ACHN (cell line): ENCODE measurements at places on chromosomes 7 and 10.

DNA sequence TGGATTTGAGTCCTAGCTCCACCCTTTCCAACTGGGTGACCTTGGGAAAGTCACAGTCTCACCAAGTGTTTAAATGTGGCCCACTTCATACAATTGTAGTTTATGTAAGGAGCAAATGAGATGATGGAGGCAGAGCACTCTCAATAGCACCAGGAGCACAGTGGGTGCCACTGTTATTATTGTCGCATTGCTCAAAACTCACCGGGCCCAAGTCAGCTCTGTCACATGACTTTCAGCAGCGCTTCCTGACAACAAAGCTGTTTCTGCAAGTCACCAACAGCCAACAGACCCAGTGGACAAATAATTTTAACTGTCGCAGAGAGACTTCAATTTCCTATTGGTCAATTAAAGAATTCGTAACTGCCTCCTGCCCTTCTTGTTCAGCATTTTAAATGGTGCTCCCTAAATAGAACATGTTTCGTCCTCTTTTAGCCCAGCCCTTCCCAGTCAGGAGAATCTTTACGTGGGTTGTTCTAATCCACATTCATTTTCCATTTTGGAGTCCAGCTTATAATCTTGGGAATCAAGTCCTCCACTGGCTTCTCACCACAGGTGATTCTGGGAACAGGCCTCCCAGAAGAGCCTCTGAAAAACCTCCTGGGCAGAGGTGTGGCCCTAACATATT, 415.6 kb upstream of the NPVF start:
- DNase-seq: no peak

- no peak for DNase-seq
Observed at GRCh38 chr7:48438206-48438605, 266.9 kb downstream of the ABCA13 start.

DNA sequence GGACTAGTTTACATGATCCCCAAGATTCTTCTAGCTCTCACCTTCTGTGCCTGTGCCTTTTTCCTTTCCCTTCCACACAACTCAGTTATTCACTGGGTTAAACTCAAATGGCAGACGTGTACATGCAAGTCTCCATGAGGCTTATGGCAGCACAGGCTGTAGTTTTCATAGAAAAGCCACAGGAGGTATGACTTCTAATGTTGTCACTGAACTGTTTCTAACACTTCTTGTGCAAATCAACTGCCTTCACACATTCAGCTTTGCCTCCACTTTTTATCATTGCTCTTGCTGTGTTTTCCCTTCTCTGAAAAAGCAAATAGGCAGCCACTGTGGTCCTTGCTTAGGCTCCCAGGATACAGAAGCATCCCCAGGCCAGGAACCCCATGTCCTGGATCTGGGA, 5.3 kb upstream of the GIMAP5 start:
- no peak for DNase-seq

DNA sequence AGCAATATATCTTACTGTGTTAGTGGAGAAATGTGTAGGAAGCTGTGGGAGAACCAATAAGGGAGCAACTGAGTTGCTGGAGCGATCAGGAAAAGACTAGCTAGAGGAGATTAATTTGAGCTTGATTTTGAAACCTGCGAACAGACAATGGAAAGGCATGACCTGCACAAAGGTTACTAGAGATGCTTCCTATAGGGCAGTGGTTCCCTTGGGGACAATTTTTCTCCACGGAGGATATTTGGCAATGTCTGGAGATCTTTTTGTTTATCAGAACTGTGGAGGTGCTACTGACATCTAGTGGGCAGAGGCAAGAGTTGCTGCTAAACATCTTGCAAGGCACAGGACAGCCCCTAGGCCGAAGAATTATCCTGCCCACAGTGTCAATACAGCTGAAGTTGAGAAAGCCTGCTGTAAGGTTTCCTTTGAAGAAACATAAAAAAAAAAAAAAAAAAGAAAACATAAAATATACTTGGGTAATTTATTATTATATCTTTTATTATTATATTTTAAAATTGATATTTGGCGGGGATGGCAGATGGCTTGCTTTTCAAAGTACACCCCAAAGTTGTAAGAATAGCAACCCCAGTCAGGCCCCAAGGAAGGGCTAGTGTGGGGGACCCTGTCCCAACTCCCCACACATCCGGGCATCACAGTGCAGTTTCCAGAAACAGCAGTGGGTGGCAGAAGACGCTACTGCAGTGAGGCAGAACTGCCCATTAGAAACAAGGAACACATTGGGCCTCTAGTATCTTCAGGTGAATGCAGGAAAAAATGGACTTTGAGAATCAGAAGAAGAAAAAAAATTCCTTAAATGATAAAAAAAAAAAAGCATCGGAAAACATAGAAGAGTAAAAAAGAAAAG, 481.6 kb downstream of the SH2D4B start:
- DNase-seq: peak; percentile 60

GRCh38 chr7:127619681-127620405, 1.9 kb upstream of the PAX4 start:
- DNase-seq: no peak

GRCh38 chr10:84191106-84191505, 3.2 kb upstream of the CDHR1 start:
- DNase-seq: no peak

DNA sequence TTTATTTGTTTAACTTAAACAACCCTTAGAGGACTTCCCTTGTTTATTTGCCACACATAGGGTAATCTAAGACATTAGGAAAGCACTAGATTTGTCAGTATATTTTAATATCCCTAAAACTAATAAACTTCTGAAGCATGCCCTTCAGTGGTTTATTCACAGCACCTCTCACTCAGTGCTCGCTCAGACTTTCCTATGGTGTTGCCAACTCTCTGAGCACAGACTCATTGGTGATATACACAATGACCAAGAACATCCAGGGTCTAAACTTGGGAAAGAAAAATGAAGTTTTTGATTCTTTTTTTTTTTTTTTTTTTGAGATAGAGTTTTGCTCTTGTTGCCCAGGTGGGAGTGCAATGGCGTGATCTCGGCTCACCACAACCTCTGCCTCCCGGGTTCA, 82.2 kb downstream of the RAB11FIP2 start:
- no peak for DNase-seq

DNA sequence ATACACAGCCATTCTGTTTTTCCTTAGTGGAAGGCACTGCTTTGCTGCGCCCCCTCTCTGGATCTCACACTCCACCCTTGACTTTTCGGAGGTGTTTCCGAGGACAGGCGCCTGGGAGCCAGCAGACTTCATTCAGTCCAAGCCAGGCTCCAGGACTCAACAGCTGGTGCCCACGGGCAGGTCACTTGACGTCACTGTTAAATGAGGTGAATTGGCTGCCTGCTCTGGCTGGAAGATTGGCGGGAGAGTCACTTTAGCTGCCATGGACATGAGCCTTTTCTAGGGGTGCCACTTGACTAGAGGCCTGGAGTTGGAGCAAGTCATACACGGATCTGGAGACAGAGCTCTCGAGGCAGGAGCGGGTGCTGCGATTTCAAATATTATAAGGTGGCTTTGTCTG, 3.2 kb downstream of the HTRA1 start:
- DNase-seq: no peak

- no peak for DNase-seq
Observed at GRCh38 chr10:73306171-73306708, 52.4 kb downstream of the CFAP70 start.

GRCh38 chr7:93327006-93327633, 95.0 kb downstream of the VPS50 start:
- peak; percentile 30 for DNase-seq

GRCh38 chr10:29642990-29643389, 8.2 kb upstream of the SVIL start:
- DNase-seq: no peak

DNA sequence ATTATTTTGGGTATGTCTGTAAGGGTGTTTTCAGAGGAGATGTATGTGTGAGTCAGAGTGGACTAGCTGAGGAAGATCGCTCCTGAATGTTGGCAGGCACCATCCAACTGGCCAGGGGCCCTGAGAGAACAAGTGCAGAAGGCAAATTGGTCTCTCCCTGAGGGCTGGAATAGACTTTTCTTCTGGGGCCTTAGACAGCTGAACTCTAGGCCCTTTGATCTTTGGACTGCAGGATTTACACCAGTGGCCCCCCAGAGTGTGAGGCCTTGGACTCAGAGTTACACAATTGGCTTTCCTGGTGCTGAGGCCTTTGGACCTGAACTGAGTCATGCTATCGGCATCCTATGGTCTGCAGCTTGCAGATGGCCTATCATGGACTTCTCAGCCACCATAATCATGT, 217.2 kb downstream of the REEP3 start:
- peak; percentile 86 for DNase-seq

GRCh38 chr10:117553815-117554172, 11.2 kb downstream of the EMX2 start:
- no peak for DNase-seq

DNA sequence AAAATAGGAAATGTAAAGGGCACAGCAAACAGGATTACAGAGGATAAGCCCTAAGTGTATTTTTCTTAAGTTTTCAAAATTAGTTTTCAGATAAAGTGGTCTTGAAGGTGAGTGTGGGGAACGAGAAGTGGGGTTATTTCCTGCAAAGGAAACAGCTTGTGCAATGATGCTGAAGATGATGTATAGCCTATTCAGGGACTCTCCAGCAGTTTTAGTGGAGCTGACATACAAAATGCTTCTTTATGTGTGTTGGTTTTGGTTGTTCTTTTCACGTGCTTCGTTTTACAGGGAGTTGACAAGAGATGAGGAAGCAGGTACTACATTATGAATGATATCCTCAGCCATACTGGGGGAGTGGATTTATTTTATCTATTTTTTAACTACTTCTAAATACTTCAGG, 20.5 kb downstream of the CASD1 start:
- DNase-seq: no peak

- no peak for DNase-seq
Observed at GRCh38 chr7:132469264-132469663, 107.0 kb downstream of the PLXNA4 start.

- no peak for DNase-seq
Observed at GRCh38 chr10:68572151-68572550, 12.0 kb downstream of the TET1 start.

DNA sequence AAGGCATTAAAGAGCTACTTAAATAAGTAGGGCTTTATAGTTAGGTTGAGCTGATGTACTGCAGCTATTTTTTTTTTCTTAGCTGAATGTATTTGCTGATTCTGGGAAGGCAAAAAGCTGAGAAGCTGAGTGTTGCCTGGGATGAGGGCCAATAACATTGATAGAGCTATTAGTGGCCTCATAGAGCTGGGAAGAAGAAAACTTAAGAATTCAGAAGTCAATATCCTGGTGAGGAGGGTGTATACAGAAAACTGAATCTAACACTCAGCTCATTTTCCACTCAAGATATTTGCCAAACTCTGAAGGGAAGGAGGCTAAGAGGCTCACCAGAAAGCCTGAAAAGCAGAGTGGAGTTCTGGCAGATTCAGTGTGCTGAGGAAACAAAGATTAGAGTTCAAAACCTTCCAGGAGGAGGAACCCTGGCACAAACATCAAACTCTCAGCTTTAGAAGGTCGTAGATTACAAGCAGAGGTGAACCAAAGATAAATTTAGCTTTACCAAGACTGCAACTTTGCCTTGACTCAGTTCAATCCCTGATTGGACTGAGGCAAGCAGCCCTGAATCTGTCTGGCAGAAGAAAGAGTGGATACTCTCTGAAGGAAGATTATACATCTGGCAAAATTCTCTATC, 11.3 kb downstream of the PPP1R3C start:
- no peak for DNase-seq

- peak; percentile 74 for DNase-seq
Observed at GRCh38 chr7:128427289-128427891, 17.6 kb upstream of the IMPDH1 start.

GRCh38 chr10:67696029-67696428, at the start of gene CTNNA3:
Gene CTNNA3, minus strand, starts transcription at chr10:67696195.
- no peak for DNase-seq

DNA sequence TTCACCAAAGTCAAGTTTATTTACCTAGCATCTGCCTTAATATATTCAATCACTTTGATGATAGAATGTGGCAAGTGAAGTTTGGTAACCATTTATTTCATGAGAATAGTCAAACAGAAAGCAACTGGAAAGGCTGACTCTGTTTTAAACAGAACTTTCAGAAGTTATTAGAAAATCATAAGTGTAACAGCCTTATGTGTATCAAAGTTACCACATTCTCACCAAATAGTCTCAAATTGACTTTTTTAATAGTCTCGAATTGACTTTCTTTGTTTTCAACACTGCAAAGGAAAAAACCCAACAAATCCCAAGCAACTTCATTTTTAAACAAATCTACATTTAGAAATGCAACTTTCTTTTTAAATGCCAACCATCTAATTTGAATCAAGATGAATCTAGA, 29.5 kb downstream of the NAMPT start:
- no peak for DNase-seq

DNA sequence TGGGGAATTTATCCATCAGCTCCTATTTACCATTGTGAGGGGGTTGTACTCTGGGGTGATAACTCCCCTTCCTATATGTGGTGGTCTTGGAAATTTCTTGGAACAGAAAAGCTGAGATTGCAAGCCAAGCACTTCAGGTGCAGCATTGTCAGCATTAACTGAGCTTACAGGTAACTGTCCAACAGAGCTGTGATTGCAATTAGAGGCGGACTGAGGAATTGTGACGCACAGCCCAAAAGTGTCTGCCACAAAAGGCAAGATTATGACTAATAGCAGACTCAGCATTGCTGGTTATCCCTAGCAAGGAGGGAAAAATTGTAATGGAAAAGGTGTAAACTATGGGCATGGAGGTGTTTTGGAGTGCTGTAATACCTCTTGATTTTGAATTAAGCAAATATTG, 126.1 kb upstream of the AGR3 start:
- DNase-seq: no peak

- peak; percentile 24 for DNase-seq
Observed at GRCh38 chr7:71868797-71869196, 543.3 kb downstream of the CALN1 start.

- no peak for DNase-seq
Observed at GRCh38 chr10:132058793-132059759, 6.7 kb upstream of the JAKMIP3 start.

GRCh38 chr7:84123965-84124547, 70.5 kb downstream of the SEMA3A start:
- DNase-seq: no peak

GRCh38 chr7:132298790-132299189, 277.5 kb downstream of the PLXNA4 start:
- peak; percentile 44 for DNase-seq

DNA sequence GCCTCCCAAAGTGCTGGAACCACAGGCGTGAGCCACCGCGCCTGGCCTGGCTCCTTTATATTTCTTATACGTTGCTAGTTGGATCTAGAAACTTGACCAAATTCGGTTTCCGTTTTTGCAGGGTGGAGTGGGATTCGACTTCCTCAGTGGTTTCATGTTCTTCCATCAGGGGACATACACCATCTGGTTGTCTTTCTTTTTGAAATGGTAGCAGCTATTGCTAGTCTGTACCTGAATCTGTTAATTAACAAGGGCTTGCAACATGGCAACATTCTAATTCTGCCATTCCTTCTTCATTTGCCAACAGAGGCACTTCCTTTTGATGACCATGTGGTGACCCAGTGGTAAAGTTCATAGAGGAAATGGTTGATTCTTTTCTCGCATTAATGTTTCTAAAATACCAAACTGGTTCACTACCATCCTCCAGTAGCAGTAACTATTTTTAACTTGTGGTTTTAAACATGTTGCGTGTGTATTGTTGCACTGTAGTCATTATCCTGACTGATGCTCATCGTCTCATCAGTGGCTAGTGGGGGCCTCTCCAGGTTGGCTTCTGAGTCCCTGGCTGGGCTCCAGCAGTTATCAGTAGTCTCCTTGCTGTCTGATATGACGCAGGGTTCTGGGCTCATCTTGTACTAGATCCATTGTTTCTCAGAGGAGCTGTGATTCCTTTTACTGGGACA, 159.2 kb downstream of the RGS10 start:
- no peak for DNase-seq

- no peak for DNase-seq
Observed at GRCh38 chr10:52678611-52679010, 94.0 kb downstream of the MBL2 start.

GRCh38 chr10:77548671-77549070, 88.9 kb downstream of the KCNMA1 start:
- no peak for DNase-seq
